ENCODE measurements at places on chromosomes 5 and 9.

DNA sequence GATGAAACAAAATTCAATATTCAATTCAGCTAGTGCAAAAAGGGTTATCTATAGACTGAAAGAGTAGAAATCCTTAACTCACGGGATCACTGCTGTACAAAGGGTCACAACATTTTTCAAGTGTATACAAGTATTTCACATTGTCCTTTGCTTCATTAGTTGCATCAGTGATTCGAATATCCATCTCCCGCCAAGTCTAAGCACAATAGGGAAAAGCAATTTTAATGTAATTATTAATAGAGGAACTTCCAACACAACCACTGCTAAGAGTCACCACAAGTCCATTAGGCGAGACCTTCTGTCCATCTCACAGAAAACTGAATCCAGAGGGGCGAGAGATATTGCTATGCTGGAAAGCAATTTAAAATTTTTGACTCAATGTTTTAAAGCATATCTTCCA, 27.4 kb downstream of the DNAH5 start:
- DNase-seq, result no peak

DNA sequence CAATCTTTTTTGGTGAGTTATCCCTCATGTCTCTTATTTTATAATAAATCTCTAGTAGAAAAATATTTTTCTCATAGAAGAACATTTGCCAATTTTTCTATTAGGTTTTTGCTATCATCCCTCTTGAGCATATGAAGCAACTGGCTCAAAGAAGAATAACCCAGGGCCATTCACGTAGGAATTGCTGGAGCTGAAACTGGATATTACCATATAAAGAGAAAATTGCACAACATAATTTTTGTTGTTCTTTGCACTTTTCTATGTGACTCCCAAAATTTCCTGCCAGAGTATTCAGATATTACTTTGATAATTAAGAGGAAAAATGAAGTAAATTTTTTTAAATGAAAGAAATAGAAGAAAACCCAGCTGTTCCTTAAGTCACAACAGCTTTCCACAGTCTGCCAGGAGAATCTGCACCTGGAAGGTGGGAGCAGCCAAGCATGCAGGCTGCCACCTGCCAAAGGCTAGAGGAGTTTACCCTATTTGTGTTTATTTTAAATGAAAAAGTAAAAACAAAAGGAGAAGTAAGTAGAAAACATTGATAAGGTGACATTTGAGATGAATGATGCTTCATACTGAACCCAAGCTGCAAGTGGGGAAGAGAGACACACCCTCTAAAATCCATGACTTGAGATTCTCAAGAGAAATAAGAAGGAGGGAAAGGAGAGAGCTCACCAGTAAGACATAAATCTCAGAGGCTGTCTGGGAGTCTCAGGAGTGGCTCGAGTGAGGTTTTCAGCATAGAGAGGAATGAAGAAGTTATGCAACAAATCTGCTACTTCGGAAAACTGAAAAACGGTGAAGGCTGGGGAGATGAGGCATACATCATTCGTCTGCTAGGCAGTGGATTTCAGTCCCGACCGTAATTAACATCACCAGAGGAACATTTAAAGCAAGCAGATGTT, 31.5 kb upstream of the FREM1 start:
- no peak for DNase-seq

DNA sequence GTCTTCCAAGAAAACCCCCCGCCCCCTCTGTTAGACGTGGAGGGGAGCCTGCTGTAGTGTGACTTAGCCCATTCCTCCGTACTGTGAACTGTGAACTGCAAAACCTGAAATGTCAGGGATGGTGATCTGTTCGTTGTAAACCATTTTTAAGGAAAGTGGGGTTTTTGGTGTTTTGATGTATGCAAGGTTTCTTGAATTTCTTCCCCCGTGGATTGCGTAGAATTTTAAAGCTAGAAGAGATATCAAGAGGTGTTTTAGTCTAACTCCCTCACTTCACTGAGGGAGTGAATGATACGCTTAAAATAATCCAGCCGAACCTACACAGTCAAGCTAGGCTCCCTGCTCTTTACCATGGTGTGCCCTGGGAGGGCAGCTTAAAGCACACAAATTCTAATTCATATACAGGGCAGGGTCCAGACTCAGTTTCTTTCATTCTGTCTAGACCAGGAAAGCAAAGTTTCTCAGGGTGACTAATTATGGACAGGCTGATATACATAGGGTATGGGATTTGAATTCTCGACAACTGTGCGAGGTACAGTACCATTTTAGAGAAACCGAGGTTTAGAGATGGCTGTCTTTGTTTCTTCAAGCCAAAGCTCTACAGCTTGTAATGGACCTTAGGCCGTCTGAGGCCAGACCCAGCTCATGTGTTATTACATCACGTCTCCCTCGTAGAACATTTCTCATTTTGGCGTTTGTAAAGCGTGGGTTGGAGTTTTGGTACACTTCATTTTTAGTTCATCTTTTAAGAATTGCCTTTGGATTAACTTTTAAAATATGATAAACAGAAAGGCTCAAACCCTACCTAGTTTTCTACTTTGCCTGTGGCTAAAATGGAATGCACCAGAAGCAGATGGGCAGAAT, 2.7 kb downstream of the PTGER4 start:
- no peak for DNase-seq

DNA sequence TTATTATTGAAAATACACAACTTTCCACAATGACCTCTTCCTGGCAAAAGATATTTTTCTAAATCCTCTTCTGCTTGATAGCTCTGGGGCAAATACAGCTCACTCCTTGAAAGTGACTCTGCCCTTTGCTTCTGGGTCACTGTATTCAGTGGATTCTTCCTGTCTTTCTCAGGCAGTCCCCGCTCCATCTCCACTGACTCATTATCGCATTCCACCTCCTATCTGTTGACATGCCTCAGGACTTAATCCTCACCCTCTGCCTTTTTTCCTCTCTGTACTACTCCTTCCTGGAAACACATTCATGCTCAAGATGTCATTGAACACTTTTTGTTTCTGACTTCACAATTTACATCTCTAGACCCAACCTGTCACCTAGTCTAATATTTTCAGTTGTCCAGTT, 8.4 kb upstream of the RGS7BP start:
- no peak for DNase-seq

GRCh38 chr5:54975701-54976100, 9.7 kb downstream of the ESM1 start:
- no peak for DNase-seq

GRCh38 chr5:59485629-59486439, 407.7 kb downstream of the PDE4D start:
- DNase-seq, result no peak

GRCh38 chr5:111562561-111562960, 50.2 kb upstream of the STARD4 start:
- DNase-seq, result no peak

DNA sequence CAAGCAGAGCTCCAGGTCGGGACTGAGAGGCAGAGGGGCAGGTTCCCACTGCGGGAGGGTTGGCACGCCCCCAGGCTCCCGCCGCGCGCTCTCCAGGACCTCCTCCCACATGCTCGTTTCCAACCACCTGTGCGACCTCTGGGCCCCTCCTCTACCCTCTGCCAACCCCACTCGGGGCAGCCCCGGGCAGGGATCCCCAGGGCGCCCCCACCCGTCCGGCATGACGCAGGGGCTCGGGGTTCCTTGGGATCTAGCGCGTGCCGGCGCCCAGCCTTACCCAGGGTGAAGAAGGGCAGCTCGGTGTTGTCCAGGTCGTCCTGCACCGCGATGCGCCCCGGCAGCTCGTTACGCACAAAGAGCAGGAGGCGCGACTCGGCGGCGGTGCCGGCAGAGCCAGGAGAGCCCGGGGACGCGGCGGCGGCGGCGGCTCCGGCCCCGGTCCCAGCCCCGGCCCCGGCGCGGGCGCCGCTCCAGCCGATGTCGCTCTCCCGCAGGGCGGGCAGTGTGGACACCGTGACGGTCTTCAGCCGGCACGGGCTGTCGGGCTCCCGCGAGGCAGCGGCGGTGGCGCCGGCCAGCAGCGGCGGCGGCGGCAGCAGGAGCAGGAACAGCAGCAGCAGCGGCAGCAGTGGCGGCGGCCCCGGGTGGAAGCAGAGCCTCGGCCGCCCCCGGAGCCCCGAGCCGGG, 494 bp downstream of the ASTN2 start:
- no peak for DNase-seq

GRCh38 chr9:107246259-107247254, 36.5 kb upstream of the RAD23B start:
- DNase-seq, result no peak

DNA sequence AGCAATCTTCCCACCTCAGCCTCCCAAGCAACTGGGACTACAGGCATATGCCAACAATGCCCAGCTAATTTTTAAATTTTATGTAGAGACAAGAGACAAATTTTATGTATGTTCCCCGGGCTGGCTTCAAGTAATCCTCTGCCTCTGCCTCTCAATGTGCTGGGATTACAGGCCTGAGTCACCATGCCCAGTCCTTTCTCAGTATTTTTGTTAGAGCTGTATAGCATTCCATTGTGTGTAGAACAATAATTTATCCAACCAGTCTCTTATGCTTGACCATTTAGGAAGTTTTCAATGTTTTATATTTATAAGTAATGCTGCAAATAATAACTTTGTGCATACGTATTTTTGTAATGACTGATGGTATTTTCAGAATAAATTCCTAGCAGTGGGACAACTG, 38.9 kb upstream of the CTXN3 start:
- DNase-seq, result no peak

GRCh38 chr9:20477940-20478620, 144.2 kb downstream of the MLLT3 start:
- no peak for DNase-seq

- DNase-seq, result no peak
Measured at GRCh38 chr5:79716839-79717238, 27.2 kb downstream of the CMYA5 start.

DNA sequence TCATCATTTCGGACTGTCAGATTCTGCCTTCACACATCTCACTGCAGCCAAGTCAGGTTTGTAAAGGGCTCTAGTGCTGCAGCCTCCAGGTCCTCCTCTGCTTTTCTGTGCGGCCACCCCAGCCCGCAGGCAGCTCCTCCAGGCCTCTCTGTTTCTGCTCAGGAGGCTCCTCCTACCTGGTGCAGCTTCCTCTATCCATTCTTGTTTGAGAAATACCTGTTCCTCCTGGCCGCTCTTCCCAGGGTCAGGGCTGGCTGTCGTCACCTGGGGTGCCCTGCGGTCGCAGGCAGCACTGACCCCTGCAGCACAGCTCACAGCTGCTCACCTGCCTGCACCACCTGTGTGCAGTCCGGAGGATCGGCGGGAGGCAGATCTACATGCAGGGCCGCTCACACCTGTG, 387.7 kb upstream of the IRX4 start:
- no peak for DNase-seq

DNA sequence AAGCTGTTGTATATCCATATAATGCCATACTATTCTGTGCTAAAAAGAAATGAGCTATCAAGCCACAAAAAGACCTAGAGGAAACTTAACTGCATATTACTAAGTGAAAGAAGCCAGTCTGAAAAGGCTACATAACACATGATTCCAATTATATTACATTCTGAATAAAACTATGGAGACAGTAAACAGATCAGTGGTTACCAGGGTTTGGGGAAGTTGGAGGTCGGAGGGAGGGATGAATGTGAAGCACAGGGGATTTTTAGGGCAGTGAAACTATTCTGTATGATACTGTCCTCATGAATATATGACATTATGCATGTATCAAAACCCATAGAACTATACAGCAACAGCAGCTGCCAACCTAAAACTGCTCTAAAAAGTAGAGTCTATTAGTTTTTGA, 5.6 kb upstream of the RFK start:
- no peak for DNase-seq
